ENCODE measurements at places on chromosomes 4 and X.
A peak's percentile ranks its signal among the peaks of the same experiment; 100 is the strongest.

- H3K27me3 ChIP-seq = no peaks in the 10 kb centered on the region
- H3K4me1 ChIP-seq = peaks cover 14% of the 10 kb centered on the region
- peaks cover 6% of the 10 kb centered on the region for H3K36me3 ChIP-seq
- no peak overlapping the region for H3K4me3 ChIP-seq
- DNase-seq = no peak
- H3K27ac ChIP-seq = no peak overlapping the region
Measured at GRCh38 chr4:146439999-146440398, 81.7 kb downstream of the SLC10A7 start.

DNA sequence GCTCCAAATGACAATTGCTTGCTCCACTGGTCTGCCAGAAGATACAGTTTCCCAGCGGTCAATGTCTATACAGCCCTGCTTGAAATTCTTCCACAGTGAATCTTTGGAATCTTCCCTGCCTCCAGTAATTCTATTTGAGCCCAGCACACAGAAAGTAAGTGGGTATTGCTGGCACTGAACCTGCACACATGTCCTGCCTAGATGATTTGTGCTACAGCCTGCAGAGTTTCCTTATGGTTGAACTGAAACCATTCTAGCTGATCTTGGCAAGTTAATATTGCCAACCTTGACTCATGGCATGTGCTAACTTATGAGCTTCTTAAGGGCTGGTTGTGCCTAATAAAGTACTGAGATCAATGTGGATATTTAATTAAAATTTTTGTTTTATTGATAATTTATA lies 553.8 kb upstream of the GNPDA2 start:
- H3K36me3 ChIP-seq = no peaks in the 10 kb centered on the region
- H3K4me1 ChIP-seq = no peaks in the 10 kb centered on the region
- no peak overlapping the region for H3K4me3 ChIP-seq
- H3K27ac ChIP-seq = no peak overlapping the region
- no peaks in the 10 kb centered on the region for H3K27me3 ChIP-seq
- DNase-seq = no peak

DNA sequence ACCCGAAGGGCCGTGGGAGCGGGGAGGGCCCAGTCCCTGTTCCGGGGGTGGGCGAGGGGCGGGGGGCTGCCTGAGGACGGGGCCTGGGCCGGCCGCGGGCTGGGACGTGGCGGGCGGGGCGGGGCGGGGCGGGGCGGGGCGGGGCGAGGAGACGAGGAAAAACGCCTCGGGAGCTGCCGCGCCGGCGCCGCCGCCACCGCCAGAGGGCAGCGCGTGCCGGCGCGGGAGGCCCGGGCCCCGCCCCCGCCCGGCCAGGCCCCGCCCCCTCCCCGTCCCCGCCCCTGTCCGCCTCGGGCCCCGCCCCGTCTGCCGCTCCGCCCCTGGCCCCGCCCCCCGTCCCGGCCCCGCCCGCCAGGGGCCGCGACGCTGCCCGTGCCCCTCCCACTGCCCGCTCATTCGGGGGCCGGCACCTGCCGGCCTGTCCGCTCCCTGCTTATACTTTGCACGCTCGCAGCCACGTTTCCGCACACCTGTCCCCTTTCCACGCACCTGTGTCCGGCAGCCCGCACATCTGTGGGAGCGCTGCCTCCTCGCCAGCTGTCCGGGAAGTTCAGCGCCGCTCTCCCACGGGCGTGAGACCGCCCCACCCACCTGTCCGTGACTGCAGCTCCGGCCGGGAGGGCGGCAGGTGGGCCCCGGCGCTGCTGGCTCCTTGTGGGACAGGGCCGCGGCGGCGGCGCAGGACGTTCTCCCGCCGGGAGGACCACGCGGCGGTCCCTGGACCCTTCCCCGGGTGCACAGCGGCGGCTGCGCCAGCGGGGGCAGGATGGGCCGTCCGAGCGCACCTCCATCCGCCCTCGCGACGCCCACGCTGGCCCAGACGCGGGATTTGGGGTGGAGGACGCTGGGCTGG lies 1.7 kb upstream of the FGFRL1 start:
- H3K4me1 ChIP-seq = peaks cover 13% of the 10 kb centered on the region
- H3K27me3 ChIP-seq = peaks cover 42% of the 10 kb centered on the region
- DNase-seq = peak; percentile 84
- H3K27ac ChIP-seq = peak overlapping the region; percentile 61
- H3K36me3 ChIP-seq = peaks cover 7% of the 10 kb centered on the region

- no peak overlapping the region for H3K27ac ChIP-seq
- no peaks in the 10 kb centered on the region for H3K36me3 ChIP-seq
- DNase-seq = no peak
- H3K4me1 ChIP-seq = peaks cover 13% of the 10 kb centered on the region
- H3K4me3 ChIP-seq = no peak overlapping the region
- H3K27me3 ChIP-seq = no peaks in the 10 kb centered on the region
Measured at GRCh38 chr4:75634281-75634680, 4.0 kb upstream of the CDKL2 start.

GRCh38 chrX:16429406-16429805 lies 220.6 kb upstream of the S100G start:
- H3K27ac ChIP-seq = no peak overlapping the region
- no peaks in the 10 kb centered on the region for H3K36me3 ChIP-seq
- no peak for DNase-seq
- H3K27me3 ChIP-seq = peaks cover 34% of the 10 kb centered on the region

GRCh38 chrX:109040057-109040456 lies 303.7 kb upstream of the IRS4 start:
- H3K4me1 ChIP-seq = peaks cover 2% of the 10 kb centered on the region
- H3K27ac ChIP-seq = no peak overlapping the region
- H3K36me3 ChIP-seq = no peaks in the 10 kb centered on the region
- DNase-seq = no peak
- H3K27me3 ChIP-seq = peaks cover 14% of the 10 kb centered on the region

GRCh38 chrX:155313766-155314165 lies 20.6 kb downstream of the CLIC2 start:
- no peak overlapping the region for H3K4me3 ChIP-seq
- peaks cover 34% of the 10 kb centered on the region for H3K27me3 ChIP-seq

GRCh38 chr4:94165256-94165655 lies 42.4 kb upstream of the SMARCAD1 start:
- no peaks in the 10 kb centered on the region for H3K27me3 ChIP-seq
- peaks cover 3% of the 10 kb centered on the region for H3K4me1 ChIP-seq
- no peak overlapping the region for H3K27ac ChIP-seq
- no peak overlapping the region for H3K4me3 ChIP-seq
- no peaks in the 10 kb centered on the region for H3K36me3 ChIP-seq

- DNase-seq = no peak
- H3K36me3 ChIP-seq = no peaks in the 10 kb centered on the region
- peaks cover 6% of the 10 kb centered on the region for H3K27me3 ChIP-seq
- H3K4me3 ChIP-seq = no peak overlapping the region
- H3K4me1 ChIP-seq = no peaks in the 10 kb centered on the region
Measured at GRCh38 chr4:71415491-71415890, 76.7 kb downstream of the SLC4A4 start.

GRCh38 chr4:112416464-112416863 lies 99.5 kb downstream of the NEUROG2 start:
- H3K36me3 ChIP-seq = peaks cover 35% of the 10 kb centered on the region
- no peak overlapping the region for H3K4me3 ChIP-seq
- no peak for DNase-seq
- H3K4me1 ChIP-seq = no peaks in the 10 kb centered on the region
- H3K27me3 ChIP-seq = no peaks in the 10 kb centered on the region

DNA sequence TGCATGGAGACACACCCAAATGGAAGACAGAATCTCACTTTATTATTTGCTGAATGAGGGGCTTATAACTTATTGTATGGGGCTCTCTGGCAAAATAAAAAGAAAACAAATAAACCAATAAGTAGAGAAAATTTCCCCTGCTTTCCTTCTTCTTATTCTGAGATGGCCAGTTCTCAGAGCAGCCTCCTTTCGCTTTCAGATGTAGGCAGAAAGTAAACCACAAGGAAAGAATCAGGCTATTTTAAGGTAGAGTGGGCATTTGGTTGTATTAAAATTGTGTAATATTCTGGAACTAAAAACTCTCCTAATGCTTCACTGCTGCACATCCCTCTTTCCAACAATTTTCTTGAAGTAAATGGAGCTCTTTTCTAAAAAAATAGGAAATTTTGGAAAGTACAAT lies 241.8 kb downstream of the GALNTL6 start:
- no peak overlapping the region for H3K4me3 ChIP-seq
- no peaks in the 10 kb centered on the region for H3K36me3 ChIP-seq
- DNase-seq = no peak
- no peak overlapping the region for H3K27ac ChIP-seq

DNA sequence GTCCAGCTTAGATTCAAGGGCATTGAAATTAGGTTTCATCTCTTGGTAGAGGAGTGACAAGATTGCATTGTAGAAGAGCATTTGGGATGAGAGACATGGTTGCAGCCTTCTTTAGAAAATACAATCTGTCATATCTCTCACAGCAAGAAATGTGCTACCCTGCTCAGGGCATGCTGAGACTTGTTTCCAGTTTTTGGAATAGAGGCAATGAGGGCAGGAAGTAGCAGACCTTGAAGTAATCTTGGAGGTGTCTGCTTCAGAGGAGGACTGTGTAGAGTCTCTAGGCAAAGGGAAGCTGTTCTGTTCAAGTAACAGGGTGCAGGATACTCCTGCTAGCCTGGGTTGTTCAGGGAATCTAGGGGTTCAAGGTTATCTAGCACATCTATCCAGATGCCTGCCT lies 116.1 kb upstream of the ZNF827 start:
- no peaks in the 10 kb centered on the region for H3K36me3 ChIP-seq
- no peak overlapping the region for H3K27ac ChIP-seq
- no peak overlapping the region for H3K4me3 ChIP-seq
- H3K27me3 ChIP-seq = no peaks in the 10 kb centered on the region

DNA sequence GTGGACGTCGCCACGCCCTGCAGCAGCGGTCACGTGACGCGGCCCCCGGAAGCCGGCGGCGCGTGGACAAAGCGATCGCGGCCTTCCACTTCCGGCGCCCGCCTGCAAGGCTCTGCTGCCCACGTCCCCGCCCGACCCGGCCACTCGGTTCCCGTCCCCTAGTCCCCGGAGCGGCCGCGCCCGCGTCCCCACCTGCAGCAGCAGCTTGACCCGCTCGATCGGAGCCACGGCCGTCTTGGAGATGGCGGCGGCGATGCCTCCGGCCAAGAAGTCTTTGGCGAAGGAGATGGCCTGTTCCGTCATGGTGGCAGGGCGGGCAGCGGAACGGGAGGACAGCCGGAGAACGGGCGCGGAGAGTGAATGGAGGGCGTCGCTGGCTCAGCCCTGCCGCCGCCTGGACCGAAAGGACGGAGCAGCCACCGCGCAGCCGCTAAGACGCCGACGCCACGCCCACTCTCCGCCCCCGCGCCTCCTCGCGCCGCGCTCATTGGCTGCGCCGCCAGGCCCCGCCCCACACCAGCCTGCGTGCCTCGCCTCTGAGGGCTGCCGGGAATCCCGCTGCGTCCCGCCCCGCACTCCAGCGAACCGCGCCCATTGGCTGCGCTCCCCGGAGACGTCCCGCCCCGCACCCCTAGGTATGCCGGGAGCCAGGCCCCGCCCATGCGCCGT lies at the start of gene SLC25A6:
Gene SLC25A6 (minus strand): TSS at position 407 of the 669 bp plus-strand sequence. CDS start 104 bp downstream, at position 303.
- H3K4me3 ChIP-seq = peak within 1 kb of the TSS; percentile 95
- H3K4me1 ChIP-seq = peaks cover 63% of the 10 kb centered on the region

Data from activated T-cell treated with anti-CD3 and anti-CD28 coated beads, Interleukin-2, amount 50 U/mL, for 24 hours (primary cell).